ENCODE measurements at places on chromosomes 11 and 22.

- no peak for DNase-seq
Observed at GRCh38 chr22:23688571-23688970, 2.2 kb upstream of the RGL4 start.

GRCh38 chr11:116421529-116422185 is 351.1 kb downstream of the BUD13 start:
- DNase-seq, result no peak

- no peak for DNase-seq
Observed at GRCh38 chr11:108498816-108499408, 728 bp upstream of the POGLUT3 start.

- DNase-seq, result no peak
Observed at GRCh38 chr22:26401726-26402125, 27.3 kb upstream of the ASPHD2 start.

GRCh38 chr11:110160016-110160415 is 66.8 kb downstream of the ZC3H12C start:
- DNase-seq, result no peak

GRCh38 chr22:32695451-32695891 is 106.0 kb upstream of the TIMP3 start:
- no peak for DNase-seq

GRCh38 chr11:68503792-68504191 is 43.2 kb downstream of the PPP6R3 start:
- no peak for DNase-seq

DNA sequence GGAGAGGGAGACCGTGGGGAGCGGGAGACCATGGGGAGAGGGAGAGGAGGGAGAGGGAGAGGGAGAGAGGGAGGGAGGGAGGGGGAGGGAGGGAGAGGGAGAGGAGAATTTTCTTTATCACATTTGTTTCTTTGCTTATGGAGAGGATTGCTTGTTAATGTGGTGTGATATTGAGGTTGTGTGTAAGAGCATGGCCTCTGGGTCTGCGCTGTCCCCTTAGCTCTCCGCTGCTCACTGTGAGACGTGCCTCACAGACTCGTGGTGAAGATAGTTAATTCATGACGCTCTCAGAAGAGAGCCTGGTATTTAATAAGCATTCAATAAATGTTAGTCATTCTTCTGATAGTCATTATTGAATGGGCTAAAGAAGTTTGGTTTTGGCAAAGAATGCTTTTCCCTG is 26.2 kb downstream of the PPFIA1 start:
- no peak for DNase-seq

DNA sequence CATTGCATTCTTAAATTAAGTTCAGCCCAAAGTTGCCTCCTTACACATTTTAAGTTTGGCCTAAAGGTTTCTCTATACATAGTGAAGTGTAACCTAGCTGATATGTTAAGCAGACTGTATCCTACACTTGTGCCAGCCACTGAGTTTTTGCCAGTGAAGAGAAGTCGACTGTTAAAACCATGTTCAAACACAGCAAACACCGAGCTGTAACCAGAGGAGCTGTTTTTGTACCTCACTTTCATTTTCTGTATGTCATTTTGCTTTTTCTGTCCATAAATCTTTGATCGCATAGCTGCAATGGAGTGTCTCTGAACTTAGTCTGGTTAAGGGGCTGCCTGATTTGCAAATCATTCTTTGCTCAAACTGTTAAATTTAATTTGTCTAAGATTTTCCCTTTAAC is 403.7 kb downstream of the LUZP2 start:
- no peak for DNase-seq

Data from NCI-H1930 (cell line).